Muscle of leg (tissue), 16 donors: ENCODE measurements at places on chromosomes 1 and 21. TPM values are rescaled to one million over a fixed set of nuclear protein-coding genes. Genes with fewer than 3 reads are reported as not detected.

DNA sequence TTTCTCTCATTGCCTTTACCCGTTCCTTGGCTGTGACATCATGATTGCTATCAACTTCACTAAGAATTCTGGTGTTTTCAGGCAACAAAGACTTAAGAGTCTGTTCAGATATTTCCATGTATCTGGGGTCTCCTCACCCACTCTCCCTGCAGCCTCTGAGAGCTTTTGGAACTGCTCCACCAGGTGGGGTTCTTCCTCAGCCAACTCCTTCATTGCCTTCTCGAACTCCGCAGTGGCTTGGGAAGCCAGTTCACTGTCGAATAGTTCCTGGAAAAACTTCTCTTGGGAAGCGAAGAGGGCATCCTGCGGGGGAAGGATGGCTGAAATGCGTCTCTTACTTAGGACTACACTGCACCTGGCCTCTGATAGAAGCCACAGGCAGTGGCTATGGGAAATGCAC is 2.1 kb downstream of the PEX19 start:
- DNase-seq, result no peak

DNA sequence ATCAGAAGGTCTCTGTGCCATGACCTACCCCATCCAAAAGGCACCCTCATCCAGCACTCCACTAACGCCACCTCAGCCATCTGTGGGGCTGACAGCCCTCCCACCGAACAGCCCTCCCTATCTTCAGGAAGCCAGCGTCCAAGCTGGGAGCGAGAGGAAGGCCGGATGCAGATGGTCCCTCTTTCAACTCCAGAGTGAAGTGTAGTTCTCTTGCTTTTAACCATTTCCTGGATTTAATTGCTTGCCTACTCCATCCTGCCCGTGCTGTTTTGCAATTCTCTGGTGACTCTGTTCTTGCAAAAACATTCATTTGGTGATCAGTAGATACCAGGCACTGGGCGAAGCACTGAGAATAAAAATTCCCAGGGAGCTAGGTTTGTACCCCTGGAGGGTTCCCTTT is 8.2 kb upstream of the DYRK1A start:
- DNase-seq, result peak; percentile 59

DNA sequence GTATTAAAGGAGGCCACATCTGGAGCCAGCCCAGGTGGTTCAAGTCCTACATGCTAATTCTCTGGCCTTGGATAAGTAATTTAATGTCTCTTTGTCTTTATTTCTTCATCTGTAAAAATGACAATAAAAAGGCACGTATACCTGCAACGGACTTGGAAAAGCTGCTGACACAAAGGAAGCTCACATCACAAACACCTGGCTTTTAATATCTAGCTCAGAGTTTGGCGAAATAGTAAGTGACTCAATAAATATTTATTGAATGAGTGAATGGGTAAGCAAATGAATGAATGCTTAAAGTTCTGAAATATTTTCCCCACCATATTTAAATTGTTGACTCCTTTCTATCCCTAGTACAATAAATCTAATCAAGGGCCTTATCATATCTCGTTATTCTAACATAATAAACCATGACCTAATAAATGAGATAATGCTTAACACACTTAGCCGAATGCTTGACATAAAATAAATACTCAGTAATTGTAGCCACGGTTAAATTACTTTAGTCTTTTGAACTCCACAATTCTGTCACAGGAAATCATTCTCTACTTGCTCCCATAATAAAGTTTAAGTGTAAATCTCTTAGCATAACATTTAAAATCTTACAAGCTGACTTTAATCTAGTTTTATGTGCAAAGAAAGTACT is 74.7 kb upstream of the PALMD start:
- no peak for DNase-seq

- DNase-seq, result peak; percentile 49
Observed at GRCh38 chr1:181390410-181391077, 92.8 kb upstream of the CACNA1E start.

- no peak for DNase-seq
Observed at GRCh38 chr1:211336161-211336560, 9.5 kb downstream of the TRAF5 start.

DNA sequence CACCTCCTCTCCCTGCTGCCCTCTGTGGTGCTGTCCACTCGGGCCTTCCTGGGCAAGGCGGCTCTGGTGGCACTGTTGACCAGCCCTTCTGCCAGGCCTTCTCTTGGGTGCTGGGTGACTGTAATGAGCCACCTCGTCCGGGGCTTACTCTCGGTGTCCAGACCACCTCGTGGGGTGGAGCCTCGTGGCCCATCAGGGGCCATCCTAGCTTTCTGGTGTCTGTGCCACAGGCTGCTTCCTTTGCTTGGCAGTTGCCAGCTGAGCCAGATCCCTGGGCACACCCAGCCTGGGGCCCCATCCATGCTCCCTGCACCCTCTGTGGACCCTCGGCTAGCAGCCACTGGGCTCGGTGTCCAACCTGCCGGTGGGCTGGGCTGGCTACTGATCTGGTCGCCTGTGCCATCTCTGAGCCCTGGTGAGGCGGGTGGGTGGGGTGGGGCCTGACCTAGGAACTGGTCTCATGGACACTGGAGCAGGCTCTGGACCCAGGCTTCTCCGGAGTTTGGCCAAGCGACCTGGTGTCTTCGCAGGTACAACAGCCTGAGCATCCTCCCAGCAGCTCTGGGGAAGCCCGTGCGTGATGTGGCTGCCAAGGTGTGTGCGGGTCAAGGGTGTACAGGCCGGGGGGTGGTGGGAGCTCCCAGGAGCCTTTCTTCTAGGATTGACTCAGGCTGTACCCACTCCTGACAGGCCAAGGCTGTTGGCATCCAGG is 1.4 kb downstream of the PRXL2B start:
- no peak for DNase-seq

DNA sequence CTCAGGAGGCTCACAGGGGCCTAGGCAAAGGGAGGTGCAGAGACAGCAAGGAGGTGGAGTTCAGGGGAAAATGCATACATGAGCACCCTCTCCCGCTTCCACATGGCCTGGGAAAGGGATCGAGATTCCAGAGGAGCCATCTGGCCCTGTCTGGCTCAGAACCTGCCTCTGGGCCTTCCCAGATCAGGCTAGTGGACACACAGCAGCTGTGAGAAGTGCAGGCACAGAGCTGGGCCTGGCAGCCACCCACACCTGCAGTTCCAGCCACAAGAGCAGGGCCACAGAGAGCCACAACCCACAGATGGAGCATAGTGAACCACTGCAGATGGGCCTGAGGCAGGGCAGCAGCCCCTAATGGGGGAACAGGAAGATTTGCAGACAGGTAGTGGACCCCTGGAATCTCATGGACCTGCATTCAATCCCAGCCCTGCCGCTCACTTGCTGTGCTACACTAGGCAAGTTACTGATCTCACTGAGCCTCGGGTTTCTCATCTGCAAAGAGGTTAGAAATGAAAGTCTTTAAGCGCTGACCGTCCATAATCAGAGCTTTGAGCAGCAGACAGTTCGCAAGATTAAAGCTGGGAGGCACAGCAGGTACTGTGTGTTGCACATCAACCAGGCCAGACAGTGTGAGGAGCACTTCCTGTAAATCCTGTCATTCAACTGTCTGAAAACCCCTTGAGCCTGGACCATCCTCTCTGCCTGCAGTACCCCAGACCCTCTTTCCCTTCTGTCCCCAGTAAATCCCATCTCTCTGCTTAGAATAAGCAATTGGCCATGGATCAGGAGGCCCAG is 58.0 kb downstream of the MATN1 start:
- peak; percentile 32 for DNase-seq

- no peak for DNase-seq
Observed at GRCh38 chr1:52911541-52911940, 10.0 kb downstream of the ECHDC2 start.

- peak; percentile 13 for DNase-seq
Observed at GRCh38 chr1:79323239-79324025, 316.9 kb upstream of the ADGRL4 start.

DNA sequence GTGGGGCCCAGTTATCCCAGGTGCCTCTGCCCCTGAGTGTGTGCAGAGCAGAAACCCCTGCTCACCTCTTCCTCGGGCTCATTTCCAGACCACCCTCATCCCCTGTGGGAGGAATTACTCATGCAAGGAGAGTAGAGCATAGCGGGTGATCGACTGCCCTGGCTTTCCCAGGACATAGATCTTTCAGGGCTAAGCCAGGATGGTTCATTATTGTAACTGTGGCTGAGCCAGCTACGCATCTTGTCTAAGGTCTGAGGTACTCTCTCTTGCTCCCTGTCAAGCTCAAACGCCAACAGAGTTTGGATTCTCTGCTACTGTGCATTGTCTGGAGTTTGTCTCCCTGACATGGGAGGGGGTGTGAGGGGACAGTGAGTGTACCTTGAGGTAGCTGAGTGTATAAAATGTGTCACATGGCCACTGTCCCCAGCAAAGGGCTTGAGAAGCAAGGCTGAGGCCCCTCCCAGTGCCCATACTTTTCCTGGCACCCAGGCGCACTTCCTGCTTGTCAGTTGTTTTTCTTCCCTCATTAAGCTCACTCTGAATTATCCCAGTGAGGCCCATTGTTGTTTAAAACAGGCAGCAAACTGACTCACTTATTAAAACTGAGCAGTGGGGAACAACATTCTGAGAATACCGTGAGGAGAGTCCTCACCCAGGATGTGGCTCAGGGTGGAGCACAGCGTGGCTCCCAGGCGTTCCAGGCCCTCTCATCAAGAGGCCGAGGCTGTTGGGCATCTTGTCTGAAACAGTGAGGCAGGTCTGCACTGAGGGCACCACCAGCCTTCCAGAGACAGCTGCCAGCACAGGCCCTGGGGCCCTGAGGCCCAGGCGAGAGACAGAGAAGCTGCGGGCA is 92.9 kb downstream of the LAMC2 start:
- DNase-seq, result no peak

DNA sequence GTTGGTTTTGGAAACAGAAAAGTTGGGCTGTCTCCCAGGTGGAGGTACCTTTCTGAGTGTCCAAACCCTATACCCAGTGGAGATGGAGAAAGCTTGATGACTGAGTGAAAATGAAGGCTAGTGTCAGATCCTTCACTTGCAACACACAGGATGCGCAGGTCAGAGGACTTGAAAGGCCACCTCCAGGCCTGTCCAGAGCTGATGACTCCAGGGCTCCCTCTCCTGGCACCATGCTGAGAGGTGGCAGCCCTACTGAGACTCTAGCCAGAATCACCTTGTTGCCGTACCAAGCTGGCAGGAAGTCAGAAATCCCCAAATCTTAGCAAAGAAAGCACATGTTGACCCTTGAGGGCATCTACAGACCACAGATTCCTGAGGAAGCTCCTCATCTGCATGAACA is 16.4 kb downstream of the KNCN start:
- DNase-seq, result no peak

SH3BGR gene
- 141 TPM for polyA plus RNA-seq

GPATCH3 gene
- polyA plus RNA-seq, result 12.2 TPM

ANKRD35 gene
- 3.0 TPM for polyA plus RNA-seq

RAB25 gene
- polyA plus RNA-seq, result 0.33 TPM

USH2A gene
- 0.08 TPM for polyA plus RNA-seq

LRRC8D gene
- polyA plus RNA-seq, result 7.6 TPM

WASF2 gene
- 72.4 TPM for polyA plus RNA-seq

STPG1 gene
- polyA plus RNA-seq, result 0.95 TPM

LCE2B gene
- polyA plus RNA-seq, result not detected
